ENCODE measurements at places on chromosomes 5 and 9. TPM values are rescaled to one million over a fixed set of nuclear protein-coding genes. Genes with fewer than 3 reads are reported as not detected.

The HAVCR1 gene
- not detected for total RNA-seq

The SLC6A18 gene
- not detected for total RNA-seq

The PCDHGC4 gene
- not detected for total RNA-seq

The F2R gene
- 14.7 TPM for total RNA-seq

The FOXD4L3 gene
- not detected for total RNA-seq

The NDUFA8 gene
- total RNA-seq = 126 TPM

The CARTPT gene
- total RNA-seq = not detected

GRCh38 chr9:98248737-98249474, 6.5 kb downstream of the TBC1D2 start:
- DNase-seq = peak; percentile 78

DNA sequence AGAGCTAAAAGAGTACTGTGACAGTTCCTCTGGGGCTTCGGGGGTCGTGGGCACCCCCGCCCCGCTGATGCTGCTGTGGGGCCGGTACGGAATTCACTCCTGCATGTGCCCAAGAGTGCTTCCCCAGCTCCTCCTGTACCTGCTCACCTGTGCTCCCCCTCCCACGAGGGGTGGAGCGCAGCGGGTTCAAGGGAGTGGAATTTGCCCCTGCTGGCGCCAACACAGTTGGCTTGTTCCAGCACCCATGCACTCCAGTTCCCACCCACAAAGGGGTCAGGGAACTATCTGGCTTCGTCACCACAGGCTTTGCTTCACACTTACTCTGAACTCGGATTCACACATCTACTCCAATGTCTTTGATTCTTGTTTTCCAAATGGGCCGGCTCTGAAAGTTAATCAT, 1086.9 kb upstream of the CDH6 start:
- DNase-seq = no peak

GRCh38 chr9:136901516-136902258, 15.4 kb downstream of the TRAF2 start:
- DNase-seq = no peak

GRCh38 chr9:110731437-110732028, 62.9 kb downstream of the MUSK start:
- DNase-seq = no peak

DNA sequence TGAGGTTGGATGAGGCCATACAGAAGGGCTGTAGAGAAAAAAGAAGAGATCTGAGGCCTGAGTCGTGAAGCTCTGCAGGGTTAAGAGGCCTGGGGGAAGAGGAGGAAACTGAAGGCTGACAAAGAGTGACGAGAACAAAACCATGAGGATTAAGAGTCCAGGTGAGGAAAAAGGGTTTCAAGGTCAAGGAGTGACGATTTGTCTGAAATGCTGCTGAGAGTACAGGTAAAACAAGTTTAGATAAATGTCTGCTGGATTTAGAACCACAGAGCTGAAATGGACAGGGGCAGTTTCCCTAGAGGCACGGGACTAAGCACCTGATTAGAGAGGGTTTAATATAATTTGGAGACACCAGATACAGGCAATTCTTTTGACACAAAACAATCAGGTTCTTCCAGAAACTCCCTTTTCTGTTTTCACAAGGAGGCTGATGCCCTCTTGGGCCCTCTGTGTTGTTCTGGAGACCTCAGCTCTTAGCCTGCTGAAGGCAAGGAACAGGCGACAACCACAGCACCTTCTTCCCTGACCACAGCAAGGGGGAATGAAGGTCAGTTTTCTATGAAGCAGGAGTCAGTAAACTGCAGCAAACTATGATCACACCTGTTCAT, 14.6 kb upstream of the GCNT1 start:
- no peak for DNase-seq

DNA sequence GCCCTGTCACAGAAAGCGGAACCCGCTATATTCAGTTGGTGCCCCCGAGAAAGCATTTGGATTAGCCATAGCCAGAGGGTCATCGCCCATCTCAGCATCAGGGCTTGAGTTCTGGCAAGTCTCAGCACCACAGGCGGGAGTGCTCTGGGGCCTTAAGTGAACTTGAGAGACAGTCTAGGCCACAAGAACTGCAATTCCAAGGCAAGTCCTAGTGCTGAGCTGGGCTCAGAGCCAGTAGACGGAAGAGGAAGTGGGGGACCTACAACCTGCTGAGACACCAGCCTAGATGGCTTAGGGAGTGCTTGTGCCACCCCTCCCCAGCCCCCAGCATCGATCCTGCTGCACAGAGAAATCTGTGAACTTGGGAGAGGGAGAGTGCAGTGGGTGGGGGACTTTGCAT, 594.9 kb downstream of the CCDC171 start:
- no peak for DNase-seq

DNA sequence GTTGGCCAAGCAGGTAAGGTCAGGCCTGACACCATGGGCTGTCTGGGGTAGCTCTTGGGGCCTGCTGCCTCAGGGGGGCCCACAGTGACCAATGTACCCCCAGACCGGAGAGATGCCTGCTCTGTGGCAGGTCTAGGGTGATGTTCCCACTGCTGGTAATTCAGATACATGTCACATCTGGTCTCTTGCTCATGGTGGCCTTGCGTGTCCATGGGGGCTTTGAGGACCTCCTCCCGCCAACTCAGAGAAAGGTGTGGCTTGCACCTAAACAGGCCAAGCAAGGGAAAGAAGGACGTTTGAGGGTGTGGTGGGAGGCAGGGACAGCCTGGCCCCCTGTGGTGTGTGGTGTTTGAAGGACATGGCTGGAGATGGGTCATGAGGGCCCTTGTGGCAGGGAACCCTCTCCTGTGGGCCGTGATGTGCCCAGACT, 75.2 kb downstream of the PHF2 start:
- no peak for DNase-seq

DNA sequence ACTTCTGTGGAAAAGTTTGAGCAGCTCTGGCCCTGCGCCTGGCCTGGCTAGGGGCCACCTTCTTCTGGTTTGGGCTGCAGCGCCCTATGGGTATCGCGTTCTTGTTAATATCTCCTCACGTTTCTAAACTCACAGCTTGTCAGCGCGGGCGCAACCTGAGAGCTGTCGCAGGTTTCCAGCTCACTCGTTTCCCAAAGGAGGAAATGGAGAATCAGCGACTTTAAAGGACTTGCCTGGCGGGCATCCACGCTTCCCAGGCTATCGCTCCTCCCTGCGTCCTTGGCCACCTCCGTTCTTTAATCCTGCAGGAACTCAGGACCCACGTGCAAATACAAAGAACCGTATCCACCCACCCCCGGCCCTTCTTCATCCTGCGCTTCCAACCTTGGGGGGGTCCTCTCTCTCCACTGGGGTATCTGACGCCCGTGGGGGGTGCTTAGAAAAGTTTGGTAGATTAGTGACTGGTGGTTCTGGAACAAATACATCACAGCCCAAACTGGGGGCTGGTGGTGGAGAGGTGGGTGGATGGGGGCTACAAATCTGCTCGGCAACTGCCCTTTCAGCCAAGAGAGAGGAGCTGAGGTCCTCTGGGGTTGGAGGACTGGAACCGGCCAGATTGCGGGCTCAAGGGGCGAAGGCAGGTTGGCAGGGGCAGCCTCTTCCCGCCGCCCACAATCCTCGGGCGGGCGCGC, 578 bp upstream of the PSAT1 start:
- DNase-seq = no peak

GRCh38 chr5:98839469-98840383, 66.3 kb downstream of the RGMB start:
- peak; percentile 13 for DNase-seq

DNA sequence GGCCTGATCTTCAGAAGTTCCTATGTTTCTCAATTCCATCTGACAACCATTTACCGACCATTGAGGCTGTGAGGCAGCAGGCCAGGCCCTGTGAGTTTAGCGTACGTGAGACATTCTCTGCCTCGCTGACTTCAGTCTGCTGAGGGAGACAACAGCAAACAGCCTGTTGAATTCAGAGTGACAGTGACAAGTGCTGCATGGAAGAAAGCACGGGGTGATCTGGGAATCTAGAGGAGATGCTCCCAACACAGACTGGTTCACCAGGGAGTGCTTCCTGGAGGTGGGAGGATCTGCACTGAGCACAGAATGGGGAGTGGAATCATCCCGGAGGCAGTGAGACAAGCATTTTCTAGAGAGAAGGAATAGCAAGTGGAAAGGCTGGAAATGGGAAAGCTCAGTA, 10.0 kb upstream of the DDX41 start:
- DNase-seq = no peak

- no peak for DNase-seq
Observed at GRCh38 chr9:91884696-91885687, 65.0 kb downstream of the ROR2 start.

GRCh38 chr9:109716631-109717030, 63.4 kb upstream of the PALM2AKAP2 start:
- DNase-seq = no peak

GRCh38 chr5:152701305-152701949, 296.3 kb upstream of the NMUR2 start:
- DNase-seq = no peak

GRCh38 chr5:78496373-78496772, 136.0 kb downstream of the SCAMP1 start:
- no peak for DNase-seq

DNA sequence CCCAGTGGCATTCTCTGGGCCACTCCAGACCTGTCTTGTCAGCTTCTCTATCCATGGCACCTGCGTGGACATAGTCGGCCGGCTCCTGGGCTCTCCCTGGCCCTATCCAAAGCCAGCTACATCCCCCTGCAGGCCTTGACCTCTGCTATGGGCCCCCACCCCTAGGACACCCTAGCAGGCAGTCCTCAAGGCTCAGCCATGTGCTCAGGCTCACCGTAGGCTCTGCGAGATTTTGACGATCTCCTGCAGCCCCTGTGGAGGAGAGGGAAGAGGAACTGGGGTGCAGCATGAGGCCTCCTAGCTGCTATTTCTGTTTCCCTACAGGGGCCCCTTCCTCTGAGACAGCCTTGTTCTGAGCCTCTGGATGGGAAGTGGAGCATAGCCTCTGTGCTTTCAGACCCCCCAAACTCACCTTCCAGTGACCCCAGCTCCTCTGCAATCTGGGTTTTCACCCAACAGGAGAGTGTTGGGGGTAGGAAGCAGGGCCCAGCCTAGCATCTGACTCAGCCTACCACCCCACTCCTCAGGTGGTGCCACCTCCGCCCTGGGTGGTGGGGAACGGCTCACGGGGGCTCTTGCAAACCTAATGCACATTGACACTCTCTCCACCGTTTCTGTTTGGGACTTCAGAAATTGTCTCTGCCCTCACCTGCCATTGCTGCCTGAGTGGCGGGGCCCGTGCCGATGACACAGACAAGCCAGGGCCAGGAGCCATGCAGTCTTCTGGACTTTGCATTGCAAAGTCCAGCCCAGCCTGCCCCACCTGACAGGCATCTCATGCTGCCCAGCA, 36.7 kb downstream of the HRH2 start:
- DNase-seq = no peak

- DNase-seq = no peak
Observed at GRCh38 chr5:73419465-73420390, 28.8 kb downstream of the FOXD1 start.

DNA sequence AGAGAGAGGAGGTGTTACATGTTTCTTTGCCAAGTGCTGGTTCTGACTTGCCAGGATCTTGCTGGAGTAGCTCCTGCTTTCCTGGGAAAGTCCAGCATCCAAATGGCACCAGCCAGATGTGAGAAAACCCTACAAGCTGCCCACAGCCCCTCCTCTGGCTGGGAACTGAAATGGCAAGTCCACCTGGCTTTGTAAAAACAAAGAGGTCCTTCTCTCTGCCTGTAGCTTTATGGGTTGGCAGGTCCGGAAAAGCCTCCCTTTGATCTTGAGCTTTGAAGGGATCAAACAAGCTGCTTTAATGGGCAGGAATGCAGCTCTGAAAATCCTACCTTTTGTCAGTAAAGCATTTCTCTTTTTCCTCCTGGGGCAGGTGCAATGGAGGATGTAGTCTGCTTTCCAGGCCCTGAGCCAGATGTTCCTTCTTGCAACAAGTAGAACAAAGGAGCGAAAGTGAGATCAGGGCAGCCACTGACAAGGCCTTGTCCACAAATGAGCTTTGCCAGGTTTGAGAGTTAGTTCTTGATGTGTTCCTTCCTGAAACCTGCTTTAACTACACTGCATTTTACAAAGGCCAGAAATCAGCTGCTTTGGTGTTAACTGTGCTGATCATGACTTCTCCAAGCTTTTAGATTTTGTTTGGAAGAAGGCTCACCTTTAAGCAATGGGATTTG, 456.7 kb downstream of the ZNF608 start:
- DNase-seq = no peak

- no peak for DNase-seq
Observed at GRCh38 chr9:113449376-113449775, 14.2 kb upstream of the RGS3 start.

GRCh38 chr9:121821326-121821725, 169.9 kb downstream of the DAB2IP start:
- DNase-seq = no peak

GRCh38 chr5:107572715-107573368, 97.9 kb downstream of the EFNA5 start:
- no peak for DNase-seq

- DNase-seq = no peak
Observed at GRCh38 chr9:85061969-85062368, 392.4 kb downstream of the NTRK2 start.

DNA sequence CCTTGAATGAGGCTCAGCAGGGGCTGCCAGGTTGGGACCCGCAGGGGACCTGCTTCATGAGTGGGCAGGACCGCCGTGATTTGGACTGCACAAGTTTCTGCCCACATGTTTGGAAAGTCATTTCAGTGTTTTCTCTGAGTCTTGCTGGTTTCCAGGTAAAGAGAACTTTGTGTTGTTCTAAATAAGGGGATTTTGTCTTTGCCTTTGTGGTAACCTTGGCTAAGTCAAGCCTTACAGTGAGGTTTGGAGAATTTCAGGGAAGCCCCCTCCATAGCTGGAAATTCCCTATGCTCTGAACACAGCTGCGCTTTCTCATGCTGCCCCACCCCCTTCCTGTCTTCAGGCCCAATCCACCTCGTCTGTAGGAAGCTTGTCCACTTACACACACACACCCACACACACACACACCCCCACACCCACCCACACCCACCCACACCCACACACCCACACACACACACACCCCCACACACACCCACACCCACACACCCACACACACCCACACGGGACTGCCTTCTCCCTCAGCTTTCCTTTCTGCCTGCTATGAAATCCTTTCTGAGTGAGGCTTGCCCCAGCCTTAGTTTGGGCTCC, 270.1 kb downstream of the HSPA4 start:
- no peak for DNase-seq

- DNase-seq = no peak
Observed at GRCh38 chr9:137787786-137788505, 89.6 kb upstream of the CACNA1B start.
